ENCODE measurements at places on chromosomes 6 and 20.

- no peak for DNase-seq
These were observed 490.8 kb downstream of the EPM2A start for GRCh38 chr6:145244349-145245100.

GRCh38 chr6:722077-722524 lies 29.2 kb upstream of the EXOC2 start:
- DNase-seq: peak; percentile 87

DNA sequence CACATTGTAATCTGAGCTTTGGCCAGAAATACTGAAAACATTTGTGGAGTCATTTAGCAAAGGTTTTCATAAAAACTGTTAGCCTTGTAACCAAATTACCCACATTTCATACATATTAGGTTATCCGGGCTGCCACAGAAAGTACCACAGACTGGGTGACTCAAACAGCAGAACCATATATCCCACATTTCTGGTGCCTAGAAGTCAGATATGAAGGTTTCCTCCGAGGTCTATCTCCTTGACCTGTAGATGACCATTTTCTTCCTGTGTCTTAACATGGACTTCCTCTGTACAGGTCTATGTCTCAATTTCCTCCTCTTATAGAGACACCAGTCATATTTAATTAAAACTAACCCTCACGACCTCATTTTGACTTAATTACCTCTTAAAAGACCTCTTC lies 49.5 kb upstream of the SMIM28 start:
- no peak for DNase-seq

GRCh38 chr20:62738025-62738881 lies 29.6 kb downstream of the NTSR1 start:
- no peak for DNase-seq

DNA sequence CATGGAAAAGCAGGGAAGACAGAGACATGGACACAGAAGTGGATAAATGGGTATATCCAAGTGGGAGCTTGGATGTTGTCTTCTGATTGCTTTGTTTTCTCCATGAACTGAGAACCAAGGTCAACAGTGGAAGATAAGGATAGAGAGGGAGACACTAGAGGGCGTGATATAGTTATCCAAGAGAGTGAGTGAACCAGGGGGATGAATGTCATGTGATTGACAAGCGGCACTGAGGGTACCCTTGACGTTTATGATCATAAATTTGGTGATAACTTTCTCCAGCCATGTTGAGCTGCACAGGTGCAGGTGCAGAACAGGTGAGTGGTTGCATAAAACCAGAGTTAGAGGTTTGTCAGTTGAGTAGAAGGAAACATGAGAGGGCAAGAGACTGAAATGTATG lies 20.7 kb downstream of the EBF4 start:
- no peak for DNase-seq

- DNase-seq: no peak
These were observed 287.5 kb downstream of the LRFN2 start for GRCh38 chr6:40299681-40300080.

GRCh38 chr6:166862287-166862977 lies 93.9 kb downstream of the RNASET2 start:
- DNase-seq: peak; percentile 8

GRCh38 chr20:47531458-47531857 lies 29.8 kb downstream of the NCOA3 start:
- DNase-seq: no peak

DNA sequence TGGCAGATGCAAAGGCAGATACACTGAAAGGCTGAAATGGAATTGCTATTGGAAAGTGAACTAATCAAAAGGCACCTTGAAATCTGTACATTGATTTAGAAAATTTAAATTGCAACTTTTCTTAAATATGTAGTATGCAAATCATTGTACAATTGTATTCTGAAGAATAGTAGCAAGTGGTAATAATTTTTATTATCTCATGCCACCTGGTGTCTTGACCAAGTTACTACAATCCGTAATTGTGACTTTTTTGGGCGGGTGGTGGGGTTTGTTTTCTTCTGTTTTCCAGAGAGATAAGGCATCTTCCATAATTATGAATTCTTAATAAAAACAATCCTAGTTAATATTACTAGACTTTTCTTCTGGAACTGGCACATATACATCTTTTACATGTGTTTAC lies 12.5 kb upstream of the BCKDHB start:
- peak; percentile 49 for DNase-seq

- DNase-seq: no peak
These were observed 59.4 kb downstream of the GNAS-AS1 start for GRCh38 chr20:58791286-58791685.

DNA sequence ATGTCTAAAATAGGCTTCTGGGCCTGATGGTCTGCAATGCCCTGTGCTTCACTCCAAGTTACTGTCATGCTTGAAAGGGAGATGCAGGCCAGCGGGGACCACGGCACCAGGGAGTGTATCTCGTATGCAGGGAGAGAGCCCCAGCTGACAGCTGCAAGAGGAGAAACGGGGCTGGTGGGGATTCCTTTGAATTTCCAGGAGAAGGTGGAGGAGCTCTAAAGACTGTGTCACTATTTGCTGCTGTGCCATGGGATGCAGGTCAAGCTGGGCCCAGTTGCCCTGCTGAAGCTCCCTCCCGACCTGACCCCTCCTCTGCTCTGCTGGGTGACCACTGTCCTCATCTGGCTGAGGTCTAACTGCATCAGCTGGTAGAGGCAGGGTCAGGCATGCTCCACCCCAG lies 989 bp downstream of the CST1 start:
- DNase-seq: no peak

DNA sequence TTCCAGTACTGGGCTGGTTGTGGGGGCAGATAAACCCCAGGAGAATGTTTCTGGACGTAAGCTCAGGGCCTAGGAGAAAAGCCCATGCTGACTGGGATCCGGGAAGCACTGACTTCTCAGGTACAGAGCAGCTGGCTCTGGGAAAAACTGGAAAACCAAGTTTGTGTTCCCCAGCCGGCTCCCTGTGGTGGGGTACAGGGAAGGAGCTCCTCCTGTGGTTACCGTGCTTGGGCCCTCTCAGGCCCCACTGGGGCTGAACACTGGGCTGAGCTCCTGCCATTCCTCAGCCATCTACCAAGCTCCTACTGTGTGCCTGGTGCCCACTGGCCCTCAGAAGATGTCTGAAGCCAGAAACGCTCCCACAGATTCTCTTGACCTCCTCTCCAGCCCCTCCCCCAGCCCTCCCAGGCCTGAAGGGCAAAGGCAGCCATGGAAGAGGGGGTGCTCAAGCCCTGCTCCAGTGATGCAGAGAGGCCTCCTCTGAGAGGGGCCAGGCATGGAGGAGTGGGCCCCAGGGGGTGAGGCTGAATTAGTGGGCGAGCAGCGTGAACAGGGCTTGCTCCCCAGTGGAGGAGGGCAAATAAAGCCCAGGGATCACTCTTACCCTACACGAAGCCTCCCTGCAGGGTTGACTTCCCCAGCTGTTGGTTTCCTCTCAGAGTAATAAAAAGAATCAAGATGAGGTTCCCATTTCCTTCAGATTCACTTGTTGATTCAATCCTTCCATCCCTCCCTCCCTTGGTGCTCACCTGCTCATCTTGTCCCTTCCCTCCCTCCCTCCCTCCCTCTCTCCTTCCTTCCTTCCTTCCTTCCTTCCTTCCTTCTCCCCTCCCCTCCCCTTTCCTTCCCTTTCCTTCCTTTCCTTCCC lies 100.0 kb downstream of the VEGFA start:
- DNase-seq: no peak

- DNase-seq: no peak
These were observed 67.1 kb downstream of the EPB41L2 start for GRCh38 chr6:130995783-130996447.

DNA sequence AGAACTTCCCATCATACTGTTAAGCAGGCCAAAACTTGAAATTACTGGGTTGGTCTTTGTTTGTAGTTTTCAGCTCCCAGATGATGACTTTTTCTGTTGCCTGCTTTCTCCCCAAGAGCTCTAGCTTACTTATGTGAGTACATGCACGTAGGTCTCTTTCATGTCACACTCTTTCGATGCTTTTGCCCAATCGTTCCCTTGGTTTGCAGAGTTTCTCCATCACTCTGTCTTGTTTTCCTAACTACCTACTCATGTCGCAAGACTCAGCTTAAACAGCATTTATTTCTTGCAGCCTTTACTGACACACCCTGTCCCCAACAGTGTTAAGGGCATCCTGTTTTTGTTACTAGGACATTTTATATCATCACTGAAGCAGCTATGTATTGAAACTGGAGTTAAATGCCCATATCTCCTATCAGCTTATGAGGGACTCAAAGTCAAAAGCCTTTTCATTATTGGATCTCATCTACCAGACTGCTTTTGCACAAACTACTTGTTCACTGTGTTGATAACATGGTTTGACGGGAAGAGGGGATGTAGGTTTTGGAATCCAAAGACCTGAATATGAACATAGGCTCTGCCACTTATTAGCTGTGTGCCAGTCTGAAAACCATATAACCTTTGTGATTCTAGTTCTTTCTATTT lies 2.9 kb downstream of the ARG1 start:
- no peak for DNase-seq

DNA sequence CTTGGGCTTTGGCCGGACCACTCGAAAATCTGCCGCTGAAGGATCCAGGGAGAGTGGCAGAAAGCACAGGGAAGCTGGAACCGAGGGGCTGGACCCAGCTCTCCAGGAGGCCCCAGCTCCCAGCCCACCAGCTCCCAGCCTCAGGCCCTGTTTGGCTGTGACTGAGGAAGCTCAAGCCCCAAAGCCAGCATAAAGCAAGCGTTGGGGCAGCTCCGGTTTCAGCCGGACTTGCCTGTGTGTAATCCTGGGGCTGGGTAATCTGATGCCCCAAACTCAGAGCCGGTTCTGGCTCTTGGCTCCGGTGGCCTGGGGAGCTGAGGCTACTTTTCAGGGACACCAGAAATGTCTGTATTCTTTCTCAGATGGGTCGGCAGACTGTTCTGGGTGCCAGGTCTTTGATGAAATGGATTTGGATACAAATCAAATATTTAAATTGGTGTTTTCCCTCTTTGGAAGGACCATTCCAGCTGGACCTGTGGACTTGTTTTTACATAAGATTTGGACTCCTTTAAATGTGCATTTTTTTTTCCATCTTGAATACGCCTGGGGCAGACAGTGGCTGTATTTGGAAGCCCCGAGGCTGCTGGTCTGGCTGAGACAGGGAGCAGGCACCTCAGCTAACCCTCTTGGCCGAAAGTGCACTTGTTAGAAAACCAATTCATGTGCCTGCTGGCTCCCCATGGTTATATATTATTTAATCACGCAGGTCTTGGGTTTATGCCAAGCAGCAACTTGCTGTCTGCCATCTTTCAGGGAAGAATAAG lies 29.7 kb downstream of the RPP40 start:
- DNase-seq: peak; percentile 42

GRCh38 chr6:4008324-4009047 lies 70.5 kb downstream of the FAM217A start:
- peak; percentile 66 for DNase-seq

- DNase-seq: peak; percentile 34
These were observed at the start of gene KCNK15 for GRCh38 chr20:44745598-44746366. KCNK15 (plus strand) TSS chr20:44745865; CDS start chr20:44745911, 46 bp downstream.

GRCh38 chr20:61044499-61044898 lies 207.6 kb upstream of the CDH4 start:
- DNase-seq: no peak

DNA sequence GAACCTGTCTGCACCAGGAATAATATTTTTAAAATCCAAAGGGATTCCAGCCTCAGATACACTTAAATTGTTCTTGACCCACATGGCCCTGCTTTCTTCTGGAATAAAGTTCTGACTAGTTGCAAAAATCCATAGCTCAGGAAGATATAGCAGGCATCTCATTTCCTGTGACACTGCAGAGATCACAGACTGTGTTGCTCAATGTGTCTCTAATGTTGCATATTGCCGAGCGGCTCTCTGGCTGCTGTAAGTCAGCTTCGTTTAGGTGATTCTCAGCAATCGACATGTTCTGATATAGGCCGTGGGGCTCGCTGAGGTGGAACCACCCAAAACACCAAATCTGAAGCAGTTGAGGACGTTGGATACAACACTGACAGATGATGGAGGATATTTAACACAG lies 498.3 kb upstream of the AGPAT4 start:
- DNase-seq: no peak

DNA sequence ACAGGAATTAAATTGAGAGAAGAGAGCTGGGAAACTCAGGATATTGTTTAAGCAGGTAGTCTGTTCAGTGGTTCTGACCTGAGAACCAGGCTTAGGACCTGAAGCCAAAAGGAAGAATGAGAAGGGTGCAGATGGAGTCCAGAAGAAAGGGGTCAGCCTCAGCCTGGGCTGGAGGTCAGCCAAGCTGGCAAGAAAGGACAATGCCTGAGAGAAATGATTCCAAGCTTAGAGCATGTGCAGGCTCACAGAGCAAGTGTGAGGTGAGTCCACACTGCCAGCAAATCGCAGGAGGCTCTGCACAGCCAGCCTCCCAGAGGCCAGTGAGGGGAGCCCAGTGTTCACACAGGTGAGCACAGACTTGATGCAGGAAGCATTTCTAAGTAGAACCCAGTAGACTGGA lies 47.3 kb downstream of the DAAM2 start:
- DNase-seq: no peak

- no peak for DNase-seq
These were observed 95.9 kb upstream of the KCNQ5 start for GRCh38 chr6:72525821-72526510.

- DNase-seq: peak; percentile 13
These were observed 105.4 kb downstream of the NCOA3 start for GRCh38 chr20:47606983-47607613.

GRCh38 chr6:68738039-68738438 lies 103.0 kb downstream of the ADGRB3 start:
- DNase-seq: no peak

GRCh38 chr6:88004707-88005106 lies 42.9 kb upstream of the SPACA1 start:
- no peak for DNase-seq

- peak; percentile 42 for DNase-seq
These were observed 27.4 kb downstream of the KCNQ5 start for GRCh38 chr6:72649032-72649984.

DNA sequence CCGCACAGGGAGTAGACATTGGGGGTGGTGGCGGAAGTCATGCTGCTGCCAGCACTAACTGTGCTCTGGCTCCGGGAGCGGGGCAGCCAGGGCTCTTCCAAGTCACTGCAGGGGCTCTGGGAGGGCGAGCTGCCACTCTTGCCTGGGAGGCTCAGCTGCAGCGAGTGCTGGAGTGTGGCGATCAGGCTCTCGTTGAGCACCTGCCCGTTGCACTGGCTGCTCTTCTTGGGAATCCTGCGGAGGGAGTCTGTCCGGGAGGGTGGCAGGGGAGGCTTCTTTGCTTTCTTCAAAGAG lies 28.0 kb downstream of the HEBP2 start:
- no peak for DNase-seq

DNA sequence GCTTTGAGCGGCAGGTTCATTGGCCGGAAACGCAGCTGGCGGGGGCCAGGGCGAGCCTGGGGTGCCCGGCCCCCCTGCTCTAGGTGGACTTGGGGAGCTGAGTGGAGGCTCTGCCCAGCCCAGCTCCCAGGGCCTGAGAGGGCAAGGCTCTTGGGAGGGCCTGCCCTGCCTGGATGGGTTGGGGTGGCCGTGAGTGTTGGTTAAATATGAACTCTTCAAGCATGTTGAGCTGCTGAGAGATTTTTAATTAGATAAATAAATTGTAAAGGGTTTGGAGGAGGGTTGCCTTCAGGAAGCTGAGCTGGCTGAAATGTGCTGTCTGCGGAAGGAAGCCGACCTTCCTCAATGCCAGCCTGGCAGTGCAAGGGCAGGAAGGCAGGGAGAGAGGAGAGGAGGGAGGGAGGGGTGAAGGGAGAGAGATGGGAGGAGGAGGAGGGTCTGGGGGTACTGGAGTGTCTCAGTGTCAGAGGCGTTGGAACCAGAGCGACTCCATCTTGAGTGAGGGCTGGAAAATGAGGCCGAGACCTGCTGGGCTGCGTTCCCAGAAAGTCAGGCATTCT lies 39.4 kb upstream of the PMEPA1 start:
- no peak for DNase-seq

- no peak for DNase-seq
These were observed 21.4 kb downstream of the RRBP1 start for GRCh38 chr20:17660667-17661066.

Data from AG08395 (cell line).